GM23248 (cell line): ENCODE measurements at places on chromosomes 1 and 21.
A peak's percentile ranks its signal among the peaks of the same experiment; 100 is the strongest.

DNA sequence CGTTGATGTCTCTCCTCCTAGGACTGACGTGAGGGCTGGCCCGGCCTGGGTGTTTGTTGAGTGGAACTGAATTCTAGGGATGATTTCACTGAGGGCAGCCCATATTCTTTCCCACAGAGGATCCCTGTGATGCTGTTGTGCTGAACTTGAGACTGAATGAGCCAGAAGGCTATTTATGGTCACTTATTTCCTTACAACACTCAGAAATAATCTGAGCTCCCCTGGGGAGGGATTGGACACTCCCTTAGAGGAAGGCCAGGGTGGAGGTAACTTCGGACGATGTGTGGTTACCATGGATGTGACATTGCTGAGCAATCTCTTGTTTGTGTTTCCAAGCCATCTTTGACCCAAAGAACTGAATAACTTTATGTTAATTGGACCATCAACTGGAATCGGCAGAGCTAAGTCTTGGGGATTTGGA, 5.1 kb upstream of the TMCO4 start:
- no peak for DNase-seq

DNA sequence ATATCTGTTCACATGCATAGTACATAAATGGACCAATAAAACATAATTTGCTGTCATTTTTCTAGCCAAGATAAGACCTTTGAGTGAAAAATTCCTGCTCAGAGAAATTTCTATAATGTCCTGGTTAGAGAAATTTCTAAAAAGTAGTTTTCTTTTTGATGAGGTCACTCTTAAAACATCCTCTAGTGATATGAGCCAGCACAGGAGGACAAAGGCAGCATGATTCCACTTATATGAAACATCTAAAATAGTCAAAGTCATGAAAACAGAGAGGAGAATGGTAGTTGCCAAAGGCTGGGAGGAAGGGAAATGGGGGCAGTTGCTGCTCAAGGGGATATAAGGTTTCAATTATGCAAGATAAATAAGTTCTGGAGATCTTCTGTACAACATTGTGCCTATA, 239.4 kb downstream of the BACH1 start:
- peak; percentile 55 for DNase-seq

- DNase-seq, result peak; percentile 88
Measured at GRCh38 chr21:45209046-45209445, 78.6 kb downstream of the POFUT2 start.

DNA sequence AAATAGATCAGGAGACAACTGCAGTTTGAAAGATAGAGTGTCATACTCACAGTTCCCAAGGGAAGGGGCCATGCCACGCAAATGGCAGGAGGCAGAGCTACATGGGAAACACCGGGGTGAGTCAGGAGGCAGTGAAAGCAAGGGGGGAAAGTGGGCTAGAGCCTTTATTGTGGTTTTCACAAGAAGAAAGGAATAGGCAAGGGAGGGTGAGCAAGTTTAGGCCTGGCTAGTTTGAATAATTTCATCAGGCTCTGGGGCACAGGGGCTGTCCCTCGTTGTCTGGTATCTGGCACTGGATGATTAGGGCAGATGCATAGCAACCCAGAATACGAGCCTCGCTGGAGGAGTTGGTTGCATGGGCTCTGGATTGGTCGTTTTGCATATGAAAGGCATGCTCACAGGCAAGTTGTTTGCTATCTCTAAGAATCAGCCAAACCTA, 17.0 kb upstream of the ITLN2 start:
- DNase-seq, result no peak

GRCh38 chr21:37619464-37619974, 252.9 kb downstream of the DYRK1A start:
- DNase-seq, result no peak

DNA sequence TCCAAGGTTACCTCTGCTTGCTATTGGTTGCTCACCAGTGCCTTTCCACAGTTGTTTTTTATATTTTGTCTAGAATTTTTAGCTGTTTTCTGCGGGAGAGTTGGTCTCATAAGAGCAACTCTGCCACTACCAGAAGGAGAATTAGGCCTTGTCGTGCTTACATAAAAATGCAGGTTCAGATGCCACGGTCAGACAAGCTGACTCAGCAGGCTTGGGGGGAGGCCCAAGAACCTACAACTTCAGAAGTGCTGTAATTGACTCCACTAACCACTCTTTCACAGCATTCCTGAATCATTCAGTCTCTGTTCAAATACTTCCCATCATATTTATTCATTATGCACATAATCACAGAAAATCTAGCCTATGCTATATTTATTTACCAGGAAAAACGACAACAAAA, 23.1 kb upstream of the YRDC start:
- DNase-seq, result no peak

DNA sequence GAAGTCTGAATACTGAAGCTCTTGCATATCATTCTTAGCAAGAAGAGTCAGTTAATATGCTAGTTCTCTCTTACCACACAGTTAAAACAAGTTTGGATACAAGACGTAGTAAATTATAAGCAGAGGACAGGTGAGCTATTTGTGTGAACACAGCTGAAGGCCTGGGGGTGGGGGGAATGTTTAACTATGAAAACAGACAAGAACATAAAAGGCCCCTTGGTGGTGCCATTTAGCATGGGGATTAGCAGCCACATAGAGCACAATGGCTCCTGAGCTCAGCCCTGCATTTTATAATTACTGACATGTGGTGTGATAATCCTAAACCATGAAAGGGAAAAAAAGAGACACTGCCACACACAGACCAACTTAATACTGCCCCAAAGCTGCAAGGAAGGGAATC, 94.8 kb downstream of the TGFBR3 start:
- no peak for DNase-seq

DNA sequence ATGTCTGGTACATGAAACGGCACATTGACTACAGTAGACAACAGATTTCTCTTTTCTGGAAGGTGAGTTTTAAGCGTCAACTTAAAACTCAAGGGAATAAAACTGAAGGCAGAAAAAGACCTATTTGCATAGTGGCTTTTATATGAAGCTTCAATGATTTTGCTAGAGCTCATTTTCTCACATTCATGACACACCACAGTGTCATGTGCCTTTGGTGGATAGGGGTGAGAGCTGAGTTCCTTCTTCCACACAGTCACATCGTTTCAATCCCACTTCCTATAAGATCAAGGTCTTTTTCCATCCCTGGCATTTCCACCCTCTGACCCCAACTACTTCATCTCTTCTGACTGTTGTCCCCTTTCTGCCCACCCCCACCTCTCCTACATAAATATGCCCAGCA, 31.0 kb downstream of the IL12RB2 start:
- DNase-seq, result peak; percentile 31

- peak; percentile 79 for DNase-seq
Measured at GRCh38 chr1:177082855-177083693, 81.4 kb downstream of the ASTN1 start.

DNA sequence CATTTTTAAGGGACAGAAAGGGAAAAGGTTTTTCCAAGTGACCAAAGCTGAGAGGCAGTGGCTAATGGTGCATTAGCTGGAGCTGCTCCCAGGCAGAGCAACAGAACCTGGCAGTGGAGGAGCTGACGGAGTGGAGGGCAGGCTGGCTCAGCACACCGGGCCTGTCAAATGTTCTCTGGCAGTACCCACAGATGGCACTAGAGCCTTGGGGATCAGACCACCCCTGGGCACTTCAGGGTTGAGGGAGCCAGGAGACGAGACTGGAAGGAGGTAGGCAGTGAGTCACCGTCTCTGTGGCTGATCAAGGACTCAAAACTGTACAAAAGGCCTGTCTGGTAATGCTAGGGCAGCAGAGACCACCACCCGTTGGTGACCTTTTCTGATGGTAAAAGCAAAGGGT, 121.7 kb upstream of the KIAA0040 start:
- DNase-seq, result no peak

DNA sequence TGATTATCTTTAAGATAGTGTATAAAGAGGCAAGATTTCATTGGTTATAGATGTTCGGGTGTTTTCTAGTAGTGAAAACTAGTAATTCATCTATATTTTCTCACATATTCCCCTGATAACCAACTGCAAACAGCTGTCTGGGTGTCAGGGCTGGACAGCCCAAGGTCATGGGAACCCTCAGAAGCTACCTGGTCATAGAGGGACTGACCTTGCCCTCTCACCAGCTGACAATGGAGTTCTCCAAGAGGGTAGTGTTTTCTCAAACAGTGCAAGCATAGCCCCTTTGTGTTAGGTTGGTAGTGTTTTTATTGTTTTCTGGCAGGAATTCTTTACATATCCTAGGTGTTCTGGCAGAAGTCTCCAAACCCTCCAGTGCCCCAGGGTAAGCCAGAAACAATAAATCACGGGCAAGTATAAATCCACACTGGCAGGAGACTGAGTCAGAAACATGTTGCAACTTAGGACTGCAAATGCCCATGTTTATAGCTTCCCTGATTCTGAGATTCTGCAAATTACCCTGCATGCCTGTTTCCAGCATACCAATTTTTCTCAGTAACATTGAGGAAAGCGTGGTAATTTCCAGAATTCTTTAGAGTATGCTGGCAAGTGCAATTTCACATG, 82.8 kb upstream of the ATP1A1 start:
- DNase-seq, result no peak

GRCh38 chr1:65174585-65174984, 26.6 kb downstream of the AK4 start:
- peak; percentile 96 for DNase-seq

- peak; percentile 5 for DNase-seq
Measured at GRCh38 chr1:62941780-62942179, 157.8 kb downstream of the ATG4C start.

- DNase-seq, result no peak
Measured at GRCh38 chr1:224504297-224505041, 69.9 kb upstream of the WDR26 start.

DNA sequence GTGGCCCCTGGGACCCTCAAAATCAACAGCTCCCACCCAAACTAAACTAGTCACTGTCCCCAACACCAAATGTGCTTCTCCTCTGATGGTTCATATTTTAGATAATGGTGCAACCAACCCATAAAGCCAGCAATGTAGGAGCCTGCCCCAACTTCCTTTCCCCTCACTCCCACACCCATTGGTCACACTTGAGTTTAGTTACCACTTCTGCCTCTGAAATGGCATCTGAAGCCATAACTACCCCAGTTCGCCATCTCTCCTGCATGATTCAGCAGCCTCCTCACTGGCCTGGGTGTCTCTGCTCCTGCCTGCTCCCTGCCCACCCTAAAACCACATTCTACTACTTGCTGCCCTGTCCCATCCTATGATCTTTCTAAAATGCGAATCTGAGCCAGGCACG, 3.4 kb upstream of the CDCP2 start:
- no peak for DNase-seq

- no peak for DNase-seq
Measured at GRCh38 chr1:229015806-229016205, 255.1 kb upstream of the RAB4A start.

DNA sequence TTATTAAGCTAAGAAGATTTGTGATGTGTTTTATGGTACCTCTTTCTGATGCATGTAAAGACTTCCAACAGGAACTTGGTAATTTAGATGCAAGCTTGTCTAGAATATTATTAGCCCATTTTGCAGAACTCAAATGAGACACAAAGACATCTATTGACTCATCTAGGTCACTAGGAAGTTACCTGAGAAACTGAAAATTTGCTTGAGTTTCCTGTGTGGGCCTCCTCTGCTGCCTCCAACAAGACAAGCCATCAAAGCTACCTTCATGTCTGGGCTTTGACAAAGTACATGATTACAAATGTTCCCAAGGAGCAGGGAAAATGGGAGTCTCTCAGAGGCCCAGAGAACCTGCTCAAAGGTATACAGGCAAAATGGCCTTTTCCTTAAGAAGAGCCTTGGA, 5.6 kb downstream of the RUNX1 start:
- DNase-seq, result no peak

GRCh38 chr1:245225322-245226202, 70.8 kb downstream of the KIF26B start:
- peak; percentile 61 for DNase-seq

GRCh38 chr1:44603718-44604117, 70.6 kb downstream of the TMEM53 start:
- no peak for DNase-seq

- peak; percentile 80 for DNase-seq
Measured at GRCh38 chr1:186605762-186606350, 74.4 kb downstream of the PTGS2 start.

GRCh38 chr1:48665708-48666407, 110.8 kb downstream of the BEND5 start:
- DNase-seq, result no peak

DNA sequence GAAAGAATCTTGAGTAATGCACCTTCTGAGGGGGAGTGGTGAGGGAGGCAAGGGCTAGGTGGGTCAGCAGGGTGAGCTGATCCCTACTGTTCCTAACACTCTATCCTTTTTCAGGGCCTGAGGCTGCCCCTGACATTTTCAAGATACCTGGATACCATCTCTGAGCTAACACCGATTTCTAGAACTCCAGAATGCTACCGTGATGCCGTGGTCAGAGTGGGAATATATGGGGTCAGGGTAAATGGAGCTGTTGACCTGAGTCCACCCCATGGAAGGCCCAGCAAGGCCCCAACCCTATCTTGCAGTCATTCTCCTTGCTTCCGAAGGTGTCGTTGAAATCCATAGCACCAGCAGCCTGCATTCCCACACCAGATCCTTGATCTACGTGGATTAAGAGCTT, 18.0 kb upstream of the PTPRF start:
- no peak for DNase-seq

DNA sequence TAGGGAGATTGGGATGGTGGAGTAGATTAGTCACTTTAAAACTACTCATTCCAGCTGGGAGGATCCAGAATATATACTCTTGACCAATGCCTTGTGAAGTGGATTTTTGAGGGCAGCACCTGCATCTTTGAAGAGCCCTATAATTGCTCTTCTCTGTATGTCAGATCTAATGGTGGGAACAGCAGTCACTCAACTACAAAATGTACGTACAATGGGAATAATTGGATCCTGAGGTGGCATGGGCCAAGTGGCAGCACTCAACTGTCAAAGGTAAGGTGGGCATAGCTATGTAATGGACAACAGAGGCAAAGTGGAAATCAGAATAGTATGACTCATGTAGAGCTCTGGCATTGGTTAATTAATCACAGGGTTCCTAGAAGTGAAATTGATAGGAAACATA, 51.6 kb upstream of the KIAA0040 start:
- DNase-seq, result no peak

DNA sequence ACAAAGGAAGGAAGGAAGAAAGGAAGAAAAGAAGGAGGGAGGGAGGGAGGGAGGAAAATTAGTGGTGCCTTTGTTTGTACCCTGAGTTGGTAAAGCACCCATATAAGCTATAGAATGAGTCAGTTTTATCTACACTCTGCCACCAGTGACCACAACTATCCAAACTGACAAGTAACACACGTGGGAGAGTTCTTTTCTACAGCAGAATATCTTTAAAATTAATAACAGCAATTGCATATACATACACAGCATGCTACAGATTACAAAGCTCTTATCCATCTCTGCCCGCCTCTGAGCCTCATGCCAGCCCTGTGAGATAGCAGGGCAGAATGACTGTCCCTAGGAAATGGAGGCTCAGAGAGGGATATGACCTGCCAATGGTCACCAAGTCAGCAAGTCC, 20.3 kb downstream of the CDCP2 start:
- DNase-seq, result peak; percentile 39
